CD8-positive, alpha-beta T cell (primary cell): ENCODE measurements at places on chromosomes 11 and 22.
A peak's percentile ranks its signal among the peaks of the same experiment; 100 is the strongest.

DNA sequence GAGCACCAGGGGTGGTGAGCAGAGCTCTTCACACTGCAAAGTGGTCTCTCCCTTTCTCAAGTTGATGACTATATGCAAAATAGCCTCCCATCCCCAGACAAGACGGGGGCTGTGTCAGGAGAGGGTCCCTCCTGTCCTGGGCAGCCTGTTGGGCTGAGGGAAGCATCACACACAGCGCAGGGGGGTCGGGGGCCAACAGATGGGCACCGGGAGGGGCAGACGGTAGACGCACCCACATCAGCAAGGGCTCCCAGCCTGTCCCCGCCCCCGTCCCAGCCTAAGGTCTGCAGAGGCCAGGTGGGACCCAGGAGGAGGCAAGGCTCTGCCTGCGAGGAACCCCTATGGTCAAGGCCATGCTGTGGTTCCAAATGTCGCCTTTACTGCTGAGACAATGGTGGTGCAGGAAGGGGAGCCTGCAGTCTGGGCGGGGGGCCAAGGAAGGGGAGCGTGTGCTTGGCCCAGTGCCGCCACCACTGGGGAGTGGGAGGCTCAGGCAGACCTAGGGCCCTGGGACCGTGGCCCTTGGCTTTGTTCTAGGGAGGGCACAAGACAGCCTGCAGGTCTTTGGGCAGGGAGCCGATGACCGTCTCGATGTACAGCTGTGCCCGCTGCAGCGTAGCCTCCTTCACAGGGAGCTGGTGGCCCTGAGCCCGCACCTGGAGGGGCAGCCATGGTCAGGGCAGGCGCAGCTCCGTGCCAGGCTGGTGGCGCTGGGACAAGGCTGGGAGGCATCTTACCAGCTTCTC is 4.3 kb upstream of the PLXNB2 start:
- DNase-seq, result no peak

GRCh38 chr11:15074206-15075161 is 1.1 kb downstream of the CALCB start:
- peak; percentile 80 for DNase-seq

GRCh38 chr11:72048766-72049460 is 31.4 kb downstream of the NUMA1 start:
- DNase-seq, result no peak

- DNase-seq, result no peak
Measured at GRCh38 chr11:102111011-102111786, 952 bp downstream of the YAP1 start.

GRCh38 chr11:72629266-72629665 is 45.0 kb downstream of the PDE2A start:
- no peak for DNase-seq

GRCh38 chr11:27394781-27395228 is 31.8 kb upstream of the CCDC34 start:
- DNase-seq, result no peak

DNA sequence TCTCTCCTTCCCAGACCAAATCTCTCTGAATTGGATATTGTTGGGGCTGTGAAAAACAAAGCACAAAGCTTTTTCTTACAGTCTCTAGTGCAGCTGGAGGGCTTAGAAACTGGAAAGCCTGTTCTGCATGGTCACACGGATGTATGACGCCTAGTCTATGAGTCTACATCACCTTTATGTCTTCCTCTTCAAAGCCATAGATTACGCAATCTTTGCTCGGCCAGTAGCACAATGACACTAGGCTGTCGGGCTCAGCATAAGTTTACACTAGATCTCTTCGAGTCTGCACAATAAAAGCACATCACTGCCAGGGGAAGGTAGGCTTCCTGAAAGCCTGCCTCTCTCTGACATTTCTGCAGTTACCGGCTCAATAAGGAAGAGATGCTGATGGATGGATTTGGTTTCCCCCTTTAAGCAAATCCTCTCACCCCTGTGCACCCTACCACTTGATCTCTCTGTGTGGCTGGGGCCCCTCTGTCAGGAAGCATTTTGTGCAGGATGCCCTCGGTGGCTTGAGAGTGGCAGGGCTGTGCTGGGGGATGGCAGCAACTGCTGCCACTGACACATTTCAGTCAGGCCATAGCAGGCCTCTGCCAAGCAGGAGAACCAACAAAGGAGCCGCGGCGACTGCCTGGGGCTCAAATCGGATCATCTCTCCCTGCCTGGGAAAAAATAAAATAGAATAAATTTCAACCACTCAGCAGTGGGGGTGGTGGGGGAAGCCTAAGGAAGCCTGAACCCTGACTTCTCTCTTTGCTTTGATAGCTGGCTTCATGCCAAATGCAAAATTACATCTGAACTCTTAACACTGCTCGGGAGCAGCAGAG is 1272.8 kb downstream of the LRRC4C start:
- no peak for DNase-seq

DNA sequence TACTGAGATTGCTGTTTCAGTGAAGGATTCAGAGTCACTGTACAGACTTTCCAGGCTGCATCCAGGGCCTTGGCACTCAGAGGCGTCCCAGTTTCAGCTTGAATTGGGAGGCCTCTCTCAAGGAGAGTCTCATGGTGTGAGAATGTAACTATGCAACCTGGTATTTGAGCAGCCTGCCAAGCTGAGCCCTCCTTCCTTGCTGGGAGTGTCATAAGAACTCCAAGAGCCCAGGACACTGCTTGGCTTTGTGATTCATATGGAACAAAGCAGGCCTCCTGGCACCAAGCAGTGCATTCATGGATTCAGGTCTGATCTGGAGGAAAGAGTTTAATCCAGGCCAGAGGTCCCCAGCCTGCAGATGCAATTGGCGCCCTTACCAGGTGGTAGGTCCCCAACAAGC is 171.7 kb downstream of the DBX1 start:
- no peak for DNase-seq

DNA sequence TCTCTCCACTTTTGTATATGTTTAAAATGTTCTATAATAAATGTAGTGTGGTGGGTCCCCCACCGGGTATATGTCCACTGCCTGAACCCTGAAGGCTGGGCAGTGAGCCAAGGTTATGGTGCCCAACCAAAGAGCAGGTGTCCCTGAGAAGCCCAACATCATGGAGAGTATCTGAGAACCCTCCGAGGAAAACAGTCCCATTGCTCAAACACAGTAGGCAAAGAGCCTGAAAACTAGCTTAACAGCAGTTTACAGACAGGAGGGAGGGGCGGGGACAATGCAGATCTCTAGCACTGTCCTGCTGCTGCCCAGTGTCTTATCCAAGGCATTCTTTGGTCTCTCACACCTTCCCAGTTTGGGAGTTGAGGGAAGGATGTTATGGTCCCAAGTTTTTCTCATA is 91.0 kb downstream of the TMPRSS5 start:
- no peak for DNase-seq

DNA sequence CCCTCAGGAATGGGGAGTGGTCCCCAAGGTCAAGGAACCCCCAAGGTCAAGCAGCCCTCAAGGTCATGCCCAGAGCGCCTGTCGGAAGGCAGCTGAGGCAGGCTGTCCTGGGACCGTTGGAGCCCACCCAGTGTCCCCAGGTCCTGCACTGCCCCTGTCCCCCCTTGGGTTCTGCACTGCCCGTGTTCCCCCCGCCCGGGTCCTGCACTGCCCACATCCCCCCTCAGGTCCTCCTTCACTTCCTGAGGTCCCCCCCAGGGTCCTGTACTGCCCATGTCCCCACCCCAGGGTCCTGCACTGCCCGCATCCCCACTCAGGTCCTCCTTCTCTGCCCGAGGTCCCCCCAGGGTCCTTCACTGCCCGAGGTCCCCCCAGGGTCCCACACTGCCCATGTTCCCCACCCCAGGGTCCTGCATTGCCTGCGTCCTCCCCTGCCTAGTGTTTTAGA is 1073.0 kb downstream of the BRD1 start:
- no peak for DNase-seq

DNA sequence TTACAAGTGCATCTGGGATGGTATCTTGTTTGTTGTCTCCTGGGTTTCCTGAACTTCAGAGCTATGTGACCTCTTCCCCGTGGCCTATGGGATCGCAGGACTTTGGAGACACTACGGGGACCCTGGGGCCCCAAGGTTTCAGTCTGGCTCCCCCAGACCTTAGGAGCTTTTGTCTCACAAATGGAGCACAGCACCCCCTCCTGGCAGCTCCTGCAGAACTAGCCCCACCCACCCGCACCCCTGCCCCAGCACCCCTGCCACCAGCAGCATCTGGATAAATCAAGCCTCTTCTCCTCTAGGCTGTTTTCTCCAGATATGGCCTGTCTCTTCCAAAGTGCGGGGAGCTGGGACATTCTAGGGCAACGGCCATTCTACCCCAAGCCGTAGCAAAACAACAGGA is 10.4 kb downstream of the RCOR2 start:
- DNase-seq, result peak; percentile 70

DNA sequence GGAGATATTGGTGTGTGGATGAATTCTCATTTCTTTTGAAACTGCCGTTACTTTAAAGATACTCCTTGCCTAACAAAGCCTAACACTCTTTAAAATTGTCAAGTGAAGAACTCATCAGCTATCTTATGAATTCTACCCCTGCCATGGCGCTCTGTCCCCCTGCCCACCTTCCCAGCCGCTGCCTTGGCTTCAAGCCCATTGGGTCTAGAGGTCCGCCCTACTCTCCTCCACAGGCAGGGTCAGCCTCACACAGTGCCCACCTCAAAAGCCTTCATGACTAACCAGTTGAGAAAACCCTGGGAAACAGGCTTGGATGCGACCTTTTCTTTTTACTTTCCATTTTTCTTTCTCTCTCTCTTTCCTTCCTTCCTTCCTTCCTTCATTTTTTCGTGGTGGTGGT is 128.6 kb downstream of the RRAS2 start:
- no peak for DNase-seq

DNA sequence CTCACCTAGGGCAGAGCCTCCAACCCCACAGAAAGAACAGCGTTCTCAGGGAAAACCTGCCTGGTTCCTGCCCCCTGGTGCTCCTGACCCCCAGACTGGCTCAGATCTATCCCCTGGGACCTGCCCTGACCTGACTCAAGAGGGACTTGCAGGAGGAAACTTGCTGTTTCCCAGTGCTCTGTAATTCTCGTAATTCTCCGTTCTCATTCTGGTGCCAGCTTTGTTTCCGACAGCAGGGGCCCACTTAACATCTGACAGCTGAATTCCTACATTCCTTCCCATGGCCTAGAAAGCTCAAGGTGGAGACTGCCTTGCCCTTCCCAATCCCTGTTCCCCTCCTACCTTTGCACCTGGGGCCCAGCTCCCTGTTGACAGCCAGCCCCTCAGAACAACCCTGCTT is 12.5 kb upstream of the CSF2RB start:
- DNase-seq, result no peak

GRCh38 chr11:71215425-71215965 is 36.9 kb downstream of the SHANK2 start:
- no peak for DNase-seq

DNA sequence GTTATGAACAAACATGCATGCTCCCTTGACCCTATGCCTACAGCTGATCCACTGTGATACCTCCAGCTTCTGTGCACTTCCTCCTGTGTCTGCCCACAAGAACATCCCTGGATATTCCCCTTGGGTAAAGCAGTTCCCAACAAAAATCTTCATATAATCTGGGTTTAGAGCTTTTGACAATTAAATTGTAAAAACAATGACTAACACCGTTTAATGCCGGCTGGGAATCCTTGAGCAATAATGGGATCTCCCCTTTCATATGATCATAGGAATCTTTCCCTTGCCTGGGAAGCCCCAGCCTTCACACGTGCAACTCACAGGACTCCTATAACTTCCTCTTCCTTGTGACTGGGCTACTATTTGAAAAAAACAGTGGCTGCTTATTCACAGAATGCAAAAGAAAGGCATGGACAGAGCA is 6.3 kb upstream of the ZC3H12C start:
- DNase-seq, result no peak

DNA sequence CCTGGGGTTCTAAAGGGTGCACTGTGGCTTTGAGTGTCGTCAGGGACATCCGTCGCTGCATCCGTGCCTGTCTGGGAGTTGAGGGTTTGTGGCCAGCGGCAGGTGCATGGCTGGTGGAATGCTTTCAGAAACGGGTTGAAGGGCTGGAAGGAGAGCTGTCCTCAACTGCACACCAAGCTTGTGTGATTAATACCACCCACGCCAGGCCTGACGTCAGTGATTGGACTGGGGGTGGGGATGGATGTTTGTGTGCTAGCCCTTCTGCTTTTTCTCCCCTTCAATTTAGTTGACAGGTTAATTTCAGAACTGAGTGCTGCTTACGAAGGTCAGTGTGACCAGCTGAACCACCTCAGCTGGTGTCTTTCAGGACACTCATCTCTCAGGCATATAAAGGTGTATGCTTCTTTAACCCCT is 3.2 kb upstream of the GAB2 start:
- peak; percentile 21 for DNase-seq

- no peak for DNase-seq
Measured at GRCh38 chr11:72274435-72274834, 30.5 kb upstream of the PHOX2A start.

DNA sequence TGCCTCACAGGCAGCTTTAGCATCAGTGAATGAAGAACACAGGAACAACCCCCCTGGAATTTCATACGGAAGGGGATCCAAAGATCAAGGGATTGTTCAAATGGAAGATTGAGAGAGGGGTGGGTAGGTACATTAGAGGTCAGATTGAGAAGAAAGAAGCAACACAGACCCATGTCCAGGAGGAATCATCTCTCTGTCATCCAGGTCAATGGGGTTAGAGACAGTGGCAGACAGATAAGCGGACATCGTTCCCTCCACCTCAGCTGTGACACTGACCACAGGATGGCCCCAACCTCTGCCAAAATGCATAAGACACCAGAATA is 1.9 kb upstream of the NPAS4 start:
- DNase-seq, result no peak

DNA sequence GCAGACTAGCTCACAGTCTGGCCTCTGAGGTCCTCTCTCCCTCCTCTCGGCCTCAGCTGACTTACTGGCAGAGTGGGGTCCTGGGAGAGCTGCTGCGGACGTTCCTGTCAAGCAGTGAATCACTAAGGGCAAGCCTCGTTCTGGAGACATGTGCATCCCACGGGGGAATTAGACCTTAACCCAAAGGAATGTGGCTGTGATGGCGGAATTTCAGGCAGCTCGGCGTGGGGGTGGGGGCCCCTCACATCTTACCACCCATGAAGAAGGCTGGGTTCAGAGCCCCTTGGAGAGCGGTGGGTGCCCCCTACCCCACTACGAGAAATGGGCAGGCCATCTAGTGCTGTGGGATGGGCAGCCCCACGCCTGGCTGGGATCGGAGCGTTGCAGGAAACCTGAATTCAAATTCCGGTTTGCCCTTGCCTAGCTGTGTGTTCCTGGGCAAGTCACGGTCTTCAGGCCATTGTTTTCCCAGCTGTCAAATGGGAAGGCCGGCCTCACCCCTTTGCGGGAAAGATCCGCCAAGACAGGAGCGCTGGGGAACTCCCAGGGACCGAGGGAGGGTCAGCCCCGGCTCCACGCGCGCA is 554 bp downstream of the LRRC32 start:
- DNase-seq, result no peak
